GF-D8 (cell line): ENCODE measurements at places on chromosomes 16 and 17.

DNA sequence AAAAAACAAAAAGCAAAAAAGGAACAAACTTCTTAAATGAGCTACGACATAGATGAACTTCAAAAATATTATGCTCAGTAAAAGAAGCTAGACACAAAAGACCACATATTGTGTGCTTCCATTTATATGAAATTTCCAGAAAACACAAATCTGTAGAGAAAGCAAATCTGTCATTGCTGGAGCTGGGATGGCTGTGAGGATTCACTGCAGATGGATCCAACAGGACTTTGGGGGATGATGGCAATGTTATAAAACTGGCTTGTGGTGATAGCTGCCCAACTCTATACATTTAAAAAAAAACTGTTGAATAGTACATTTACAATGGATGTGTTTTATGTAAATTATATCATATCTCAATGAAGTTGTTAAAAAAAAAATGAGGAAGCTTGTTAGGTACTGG is 52.6 kb upstream of the MAP3K14 start:
- no peak for DNase-seq

DNA sequence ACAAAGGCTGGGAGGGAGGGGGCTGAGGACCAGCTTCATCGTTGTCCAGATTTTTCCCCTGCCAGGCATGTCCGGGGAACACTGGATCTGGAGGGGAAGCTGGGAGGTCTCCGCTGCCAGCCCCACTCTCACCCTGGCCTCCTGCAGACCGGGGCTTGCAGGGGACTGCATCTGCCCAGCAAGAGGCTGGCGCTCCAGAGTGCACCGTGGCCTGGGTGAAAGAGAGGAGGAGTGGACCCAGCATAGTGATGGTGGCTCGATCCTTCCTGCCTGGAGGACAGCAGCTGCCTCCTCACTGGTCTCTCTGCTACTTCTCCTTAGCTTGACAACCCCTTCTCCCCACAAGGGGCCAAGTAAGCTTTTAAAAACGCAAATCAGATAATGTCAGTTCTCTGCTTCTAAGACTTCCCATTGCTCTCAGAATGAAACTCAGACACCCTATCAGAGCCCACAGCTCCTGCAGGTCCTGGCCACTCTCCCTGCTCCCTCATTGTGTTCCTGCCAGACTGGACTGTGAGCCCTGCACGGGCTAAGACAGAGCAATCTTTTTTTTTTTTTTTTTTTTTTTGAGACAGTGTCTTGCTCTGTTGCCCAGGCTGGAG is 15.0 kb downstream of the CPNE2 start:
- no peak for DNase-seq

DNA sequence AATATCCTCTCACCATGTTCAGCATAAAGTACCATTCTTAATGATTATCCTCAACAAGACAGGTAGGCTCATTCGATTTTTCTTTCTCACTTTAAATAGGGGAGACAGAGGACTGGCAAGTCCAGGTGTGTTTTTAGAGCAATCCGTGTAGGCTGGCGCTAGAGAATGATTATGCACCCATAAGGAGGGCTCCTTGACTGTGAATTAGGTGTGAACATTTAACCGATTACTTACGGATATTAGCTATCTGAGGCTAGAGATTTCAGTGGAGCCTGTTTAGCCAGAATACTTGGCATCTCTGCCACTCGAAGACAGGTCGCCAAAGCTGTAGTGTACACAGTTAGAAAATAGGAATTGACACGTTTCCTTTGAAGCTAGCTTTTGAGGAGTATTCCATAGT is 1.9 kb downstream of the SEC14L1 start:
- no peak for DNase-seq

DNA sequence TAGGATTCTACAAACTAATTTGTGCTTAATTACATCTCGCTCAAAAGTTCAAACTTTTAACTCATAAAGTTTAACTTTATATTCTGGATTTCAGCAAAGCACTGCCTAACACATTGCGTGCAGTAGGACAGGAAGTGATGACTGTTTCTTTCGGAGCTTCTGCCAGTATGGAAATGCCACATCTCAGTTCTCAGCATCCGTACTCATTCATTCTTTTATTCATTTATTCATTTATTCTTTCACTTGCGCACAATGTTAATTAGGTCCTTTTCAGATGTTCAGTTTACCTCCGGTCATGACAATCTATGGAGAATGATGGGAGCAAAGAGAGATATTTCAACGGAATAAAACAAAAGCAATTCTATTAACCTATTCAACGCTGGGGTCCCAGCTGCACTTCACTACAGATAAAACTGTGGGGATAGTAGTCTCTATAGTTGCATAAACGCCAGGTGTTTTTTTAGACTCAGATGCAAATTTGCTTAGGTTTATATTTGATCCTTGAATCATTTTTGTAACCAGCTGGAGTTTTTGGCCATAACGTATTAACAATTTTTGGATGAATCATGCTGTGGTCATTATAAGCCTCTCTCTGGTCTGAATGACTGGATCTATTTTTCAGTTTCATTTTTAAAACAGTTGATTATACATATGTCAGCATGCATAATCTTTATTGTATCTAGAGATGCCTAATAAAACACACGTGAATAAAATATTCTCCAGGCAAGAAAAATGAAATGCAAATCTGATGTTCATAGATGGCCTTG is 143.9 kb downstream of the KCNJ2 start:
- no peak for DNase-seq

GRCh38 chr17:57080718-57081117 is 4.3 kb upstream of the AKAP1 start:
- DNase-seq: no peak

DNA sequence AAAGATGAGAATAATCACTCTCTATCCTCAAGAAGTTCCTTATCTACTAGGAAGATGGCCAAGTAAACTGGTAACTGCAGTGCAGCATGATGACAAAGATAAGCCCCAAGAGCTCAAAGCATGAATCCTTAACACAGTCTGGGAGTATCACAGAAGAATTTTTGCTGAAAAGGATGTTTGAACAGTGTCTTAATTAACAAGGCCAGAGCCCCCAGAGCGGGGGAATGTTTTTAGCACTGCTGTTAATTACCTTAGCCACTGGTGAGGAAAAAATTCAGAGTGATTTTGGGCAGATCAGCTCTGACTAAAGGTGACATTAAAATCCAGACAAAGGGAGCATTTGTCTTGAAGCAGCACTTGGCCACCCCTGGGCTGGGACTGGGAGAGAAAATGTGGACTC is 30.1 kb downstream of the ADAMTS18 start:
- DNase-seq: no peak

DNA sequence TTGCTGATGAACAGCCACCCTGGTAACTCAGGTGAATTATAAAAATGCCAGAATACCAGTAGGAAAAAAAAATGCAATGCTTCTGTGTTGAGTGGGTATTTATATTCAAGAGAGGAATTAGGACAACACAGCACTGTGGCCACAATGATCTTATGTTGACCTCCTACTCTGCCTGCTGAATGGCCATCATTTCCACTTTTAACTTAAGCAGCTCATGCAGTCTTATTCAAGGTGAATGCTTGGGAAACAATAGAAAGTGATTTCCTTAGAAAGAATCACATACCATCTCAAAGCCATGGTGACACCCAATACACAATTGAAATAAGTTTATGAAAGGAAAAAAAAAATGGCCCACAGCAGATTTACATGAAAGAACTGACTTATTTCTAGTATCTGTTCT is 224.0 kb downstream of the CDH8 start:
- DNase-seq: no peak

DNA sequence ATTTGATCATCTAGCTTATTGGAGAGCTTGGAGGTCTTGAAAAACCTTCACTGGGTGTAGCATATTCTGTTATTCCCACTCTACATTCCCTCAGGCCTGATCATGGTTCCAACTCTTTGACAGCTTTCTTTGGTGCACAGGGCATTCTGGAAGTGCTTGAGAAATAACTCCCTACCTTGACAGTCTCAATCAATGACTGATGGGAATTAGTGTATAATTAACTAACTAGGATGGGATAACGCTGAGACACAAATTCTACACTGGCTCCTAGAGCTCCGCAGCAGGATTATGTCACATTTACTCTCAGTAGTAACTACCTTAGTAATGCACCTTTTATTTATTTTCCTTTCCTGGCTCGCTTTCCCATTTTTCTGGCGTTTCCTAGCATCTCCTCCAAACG is 236.4 kb downstream of the MAP2K6 start:
- no peak for DNase-seq

GRCh38 chr17:9956474-9957131 is 51.5 kb upstream of the RCVRN start:
- no peak for DNase-seq
